Cortex of kidney (tissue), 1 donor: ENCODE measurements at places on chromosomes 13 and 19.

GRCh38 chr13:52642131-52642530, at the start of gene HNRNPA1L2:
HNRNPA1L2 (plus strand) TSS chr13:52642431; CDS start chr13:52642493, 62 bp downstream.
- DNase-seq: no peak

DNA sequence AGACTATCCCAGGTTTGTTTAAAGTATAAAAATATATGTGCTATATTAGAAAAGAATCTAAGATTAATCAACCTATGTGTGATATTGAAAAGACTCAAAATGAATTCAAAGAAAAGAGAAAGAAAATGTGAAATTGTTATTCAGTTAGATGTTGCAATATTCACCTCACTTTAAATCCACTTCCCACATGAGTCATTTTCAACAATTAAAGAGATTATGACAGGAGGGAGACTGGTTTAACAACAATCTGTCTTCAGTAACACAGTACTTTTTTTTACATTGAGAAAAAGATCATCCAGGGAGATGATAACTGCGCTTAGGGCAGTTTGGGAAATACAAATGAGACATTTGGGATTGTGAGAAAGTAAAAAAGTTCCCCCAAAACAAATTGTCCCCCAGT, 1246.2 kb downstream of the SLITRK1 start:
- no peak for DNase-seq

DNA sequence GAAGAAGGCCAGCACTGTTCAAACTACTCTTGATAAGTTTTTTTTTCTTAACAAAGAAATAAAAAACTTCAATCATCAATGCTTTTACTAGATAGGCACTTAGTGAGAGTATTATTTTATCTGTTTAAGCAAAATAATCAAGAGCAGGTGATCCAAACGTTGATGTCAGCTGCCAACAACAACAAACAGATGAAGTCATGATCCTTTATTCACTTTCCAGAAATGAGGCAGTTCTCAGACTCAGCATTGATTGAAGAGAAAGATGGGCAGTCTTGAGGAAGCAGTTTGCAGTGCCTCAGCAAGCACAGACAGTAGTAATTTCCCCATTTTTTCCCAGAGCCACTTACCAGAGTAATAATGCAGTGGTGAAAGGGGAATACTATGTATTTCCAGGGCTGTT, 38.4 kb upstream of the CSNK1A1L start:
- no peak for DNase-seq

- no peak for DNase-seq
Measured at GRCh38 chr19:55228015-55228391, 560 bp downstream of the TMEM86B start.

DNA sequence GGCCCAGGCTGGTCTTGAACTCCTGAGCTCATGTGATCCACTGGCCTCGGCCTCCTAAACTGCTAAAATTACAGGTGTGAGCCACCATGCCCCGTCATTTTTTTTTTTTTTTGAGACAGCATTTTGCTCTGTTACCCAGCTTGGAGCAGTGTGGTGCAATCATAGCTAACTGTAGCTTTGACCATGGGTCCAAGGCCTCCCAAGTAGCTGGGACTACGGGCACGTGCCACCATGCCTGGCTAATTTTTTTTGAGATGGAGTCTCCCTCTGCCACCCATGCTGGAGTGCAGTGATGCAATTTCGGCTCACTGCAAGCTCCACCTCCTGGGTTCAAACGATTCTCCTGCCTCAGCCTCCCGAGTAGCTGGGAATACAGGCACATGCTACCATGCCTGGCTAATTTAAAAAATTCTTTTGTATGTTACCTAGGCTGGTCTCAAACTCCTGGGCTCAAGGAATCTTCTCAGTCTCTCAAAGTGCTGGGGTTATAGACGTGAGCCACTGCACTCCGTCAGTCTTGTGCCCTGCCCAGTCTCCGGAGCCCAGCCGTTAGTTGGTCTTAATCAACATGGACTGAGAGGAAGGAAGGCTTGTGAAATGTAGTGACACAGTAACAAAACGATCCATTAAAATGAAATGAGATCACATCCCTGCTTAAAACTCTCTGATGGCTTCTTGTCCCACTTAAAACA, 1.4 kb upstream of the LRG1 start:
- no peak for DNase-seq

GRCh38 chr19:48837051-48837524, 797 bp upstream of the HSD17B14 start:
- no peak for DNase-seq

GRCh38 chr13:75073786-75074185, 408.2 kb downstream of the TBC1D4 start:
- no peak for DNase-seq

GRCh38 chr19:5232798-5233505, 107.7 kb downstream of the PTPRS start:
- DNase-seq: no peak

DNA sequence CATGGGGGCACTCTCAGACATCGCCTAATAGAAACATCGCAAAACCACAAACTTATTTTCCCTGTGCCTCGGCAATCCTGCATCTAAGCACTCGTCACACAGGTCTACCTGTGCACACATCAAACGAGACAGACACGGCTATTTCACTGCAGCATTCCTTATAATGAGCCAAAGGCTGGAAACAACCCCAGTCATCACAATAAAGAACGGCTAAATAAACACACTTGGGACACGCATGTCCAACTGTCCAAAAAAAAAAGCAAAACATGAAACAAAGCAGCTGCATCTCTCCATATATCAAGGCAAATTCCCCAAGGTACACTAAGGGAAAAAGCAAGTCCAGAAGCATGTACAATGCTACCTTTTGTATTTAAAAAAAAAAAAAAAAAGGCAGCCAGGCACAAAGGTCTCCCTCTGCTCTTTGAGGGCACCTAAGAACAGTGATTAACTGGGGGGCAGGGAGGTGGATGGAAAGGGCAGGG, 27.2 kb upstream of the CCNP start:
- DNase-seq: no peak

GRCh38 chr13:83311886-83312577, 570.2 kb downstream of the SLITRK1 start:
- DNase-seq: no peak

GRCh38 chr13:88248393-88248792, 577.2 kb downstream of the SLITRK5 start:
- DNase-seq: no peak

DNA sequence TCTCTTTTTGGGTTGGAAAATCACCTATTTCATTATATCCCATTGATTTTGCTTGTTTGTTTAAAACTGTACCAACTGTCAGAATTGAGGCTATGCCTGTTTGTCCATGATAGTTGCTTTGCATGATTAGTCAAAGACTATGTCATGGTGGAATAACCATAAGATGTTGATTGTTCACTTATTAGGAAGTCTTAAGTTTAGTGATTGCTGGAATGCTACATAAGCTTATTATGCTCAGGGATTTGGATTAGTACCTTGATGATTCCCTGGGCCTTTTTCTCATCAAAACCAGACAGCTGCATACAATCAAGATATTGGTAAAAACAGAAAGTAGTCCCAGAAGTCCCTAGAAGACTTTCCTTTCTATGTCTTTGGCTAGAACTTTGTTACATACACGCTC, 954.7 kb downstream of the PCDH9 start:
- DNase-seq: no peak

GRCh38 chr19:42292042-42292960, 9.6 kb upstream of the PRR19 start:
- DNase-seq: no peak

DNA sequence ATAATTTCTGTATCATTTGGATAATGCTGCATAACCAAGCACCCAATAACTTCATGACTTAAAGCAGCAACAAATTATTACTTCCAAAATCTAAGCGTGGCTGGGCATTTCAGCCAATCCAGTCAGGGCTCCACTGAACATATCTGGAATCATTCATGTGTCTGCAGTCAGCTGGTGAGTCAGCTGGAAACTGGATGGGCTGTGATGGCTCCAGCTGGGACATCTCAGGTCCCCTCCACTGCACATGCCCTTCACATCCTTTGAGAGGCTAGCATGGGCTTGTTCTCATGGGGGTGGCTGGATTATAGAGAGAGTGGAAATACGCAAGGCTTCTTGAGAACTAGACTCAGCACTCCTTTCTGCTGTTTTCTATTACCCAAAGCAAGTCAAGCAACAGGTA, 961.9 kb downstream of the DIAPH3 start:
- no peak for DNase-seq

GRCh38 chr13:37889102-37889501, 19.5 kb upstream of the TRPC4 start:
- no peak for DNase-seq

DNA sequence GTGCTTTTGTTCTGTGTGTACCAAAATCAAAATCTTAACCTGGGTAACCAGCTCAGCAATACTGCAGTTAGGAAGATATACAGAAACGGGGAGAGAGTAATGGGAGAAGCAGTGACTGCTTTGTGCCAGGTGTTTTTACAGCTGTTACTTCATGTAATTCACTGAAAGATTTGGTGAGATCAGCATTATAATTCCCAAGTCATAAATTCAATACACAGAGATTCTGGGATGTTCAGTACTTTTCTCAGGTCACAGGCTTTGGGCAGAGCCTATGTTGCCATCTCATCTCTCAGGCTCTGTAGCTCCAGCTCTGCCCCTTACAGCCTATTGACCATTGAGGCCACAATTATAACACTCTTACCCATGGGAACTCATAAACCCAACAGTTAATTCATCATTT, 138.5 kb downstream of the ZAR1L start:
- no peak for DNase-seq

GRCh38 chr13:24737042-24737441, 26.9 kb upstream of the RNF17 start:
- no peak for DNase-seq

- no peak for DNase-seq
Measured at GRCh38 chr19:46049597-46049996, 8.8 kb upstream of the IGFL4 start.

DNA sequence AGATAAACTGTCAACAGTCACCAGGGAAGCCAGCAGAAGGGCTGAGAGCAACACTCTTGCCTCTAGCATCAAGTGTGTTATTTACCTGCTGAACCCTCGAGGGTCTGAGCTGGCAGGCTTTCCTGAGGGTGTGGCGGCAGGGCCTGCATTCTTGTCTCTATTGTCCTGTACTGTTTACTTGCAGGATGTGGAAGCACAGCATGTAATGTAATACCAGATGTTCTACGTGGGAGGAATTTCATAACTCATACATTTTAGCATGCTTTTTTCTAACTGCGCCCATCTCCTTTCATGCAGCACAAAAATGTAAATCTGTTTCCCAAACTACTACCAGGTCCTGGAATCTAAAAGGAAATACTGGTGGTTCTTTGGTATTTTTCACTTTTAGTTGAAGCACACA, 153.1 kb downstream of the RGCC start:
- DNase-seq: no peak
